ENCODE measurements at places on chromosomes 6 and 20.

DNA sequence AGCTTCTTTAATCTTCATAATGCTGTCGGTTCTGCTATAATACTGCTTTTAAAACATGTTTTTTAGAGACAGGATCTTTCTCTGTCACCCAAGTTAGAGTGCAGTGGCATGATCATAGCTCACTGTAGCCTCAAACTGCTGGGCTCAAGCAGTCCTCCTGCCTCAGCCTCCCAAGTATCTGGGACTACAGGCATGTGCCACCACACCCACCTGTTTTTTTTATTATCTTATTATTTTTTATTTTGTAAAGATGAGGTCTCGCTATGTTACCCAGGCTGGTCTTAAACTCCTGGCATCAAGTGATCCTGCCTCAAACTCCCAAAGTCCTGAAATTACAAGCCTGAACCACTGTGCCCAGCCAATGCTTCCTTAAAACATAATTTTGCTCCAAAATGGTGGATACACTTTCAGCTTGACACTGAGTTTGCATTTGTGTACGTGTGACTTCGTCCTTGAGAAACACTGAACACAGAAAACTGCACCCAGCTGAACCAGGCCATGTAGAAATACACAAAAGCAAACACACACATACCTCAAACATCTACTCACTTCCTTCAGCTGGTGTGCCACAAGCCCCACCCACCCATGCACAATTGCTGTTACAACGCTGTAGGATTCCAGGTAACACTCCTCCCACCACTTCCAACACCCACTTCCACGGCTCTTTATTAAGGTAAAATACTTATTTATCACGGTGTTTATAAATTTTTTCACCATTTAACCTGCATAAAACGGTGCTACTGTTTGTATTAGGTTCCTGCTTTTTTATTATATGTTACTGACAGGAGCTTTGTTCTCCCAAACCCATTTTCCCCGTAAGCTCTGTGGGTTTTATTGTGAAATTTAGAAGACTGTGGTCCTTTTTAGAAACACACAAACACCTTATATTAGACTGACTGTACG is 109.1 kb downstream of the TSHZ2 start:
- peak; percentile 91 for DNase-seq

DNA sequence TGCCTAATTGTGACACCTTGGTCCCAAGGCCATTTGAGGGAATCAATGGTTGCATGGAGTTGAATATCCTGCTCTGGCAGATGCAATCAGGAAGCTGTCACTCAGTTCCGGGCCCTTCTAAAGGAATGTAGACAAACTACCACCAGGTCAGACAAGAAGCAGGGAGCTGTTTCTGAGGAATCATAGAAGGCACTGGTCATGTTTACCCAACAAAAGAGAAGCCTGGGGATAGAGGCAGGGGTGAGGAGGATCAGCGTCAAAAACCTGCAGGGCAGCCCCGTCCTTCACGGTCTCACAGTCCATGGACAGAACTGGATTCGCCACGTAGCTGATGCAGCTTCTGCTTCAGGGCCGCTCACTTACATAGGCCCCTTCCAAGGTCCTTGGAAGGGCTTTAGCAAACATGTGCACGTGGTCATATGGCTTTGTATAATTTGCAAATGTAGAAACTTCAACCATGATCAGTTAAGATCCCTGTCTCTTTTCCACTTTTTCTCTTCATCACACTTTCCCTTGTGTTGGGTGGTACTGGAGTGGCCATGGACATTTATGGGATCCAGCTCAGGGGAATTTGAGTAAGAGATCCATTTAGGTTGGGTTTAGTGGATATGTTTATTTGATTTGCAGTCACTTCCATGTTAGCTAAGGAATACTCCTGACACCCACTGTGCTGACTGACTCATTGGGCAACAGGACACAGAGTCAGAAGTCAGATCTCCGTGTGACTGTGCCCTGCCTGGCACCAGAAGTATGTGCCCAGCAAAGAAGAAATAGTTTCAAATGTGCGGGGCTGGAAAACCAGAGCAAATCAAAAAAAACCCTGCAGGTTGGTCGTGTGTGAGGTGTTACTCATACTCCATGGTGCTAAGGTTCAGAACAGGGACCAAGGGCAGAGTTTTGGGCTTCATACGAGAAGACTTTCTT is 60.0 kb upstream of the ZFAND3 start:
- DNase-seq, result no peak

DNA sequence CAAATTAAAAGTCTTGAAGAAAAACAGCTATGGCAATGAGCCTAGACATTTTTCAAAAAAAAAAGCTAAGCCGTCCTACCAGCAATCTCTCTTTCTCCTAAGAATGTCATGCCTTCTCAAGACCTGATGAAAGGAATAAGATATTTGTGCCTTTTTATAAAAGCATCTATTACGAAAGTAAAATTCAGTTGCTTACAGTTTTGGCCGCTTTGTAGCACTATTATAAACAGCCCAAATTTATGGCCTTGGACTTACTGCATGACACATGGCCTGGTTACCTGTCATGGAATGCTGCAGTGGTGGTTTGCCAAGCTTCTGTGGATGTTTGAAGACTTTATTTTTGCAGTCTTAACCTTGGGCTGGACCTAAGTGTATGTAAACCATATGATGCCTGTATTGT is 22.2 kb upstream of the VAPB start:
- no peak for DNase-seq

DNA sequence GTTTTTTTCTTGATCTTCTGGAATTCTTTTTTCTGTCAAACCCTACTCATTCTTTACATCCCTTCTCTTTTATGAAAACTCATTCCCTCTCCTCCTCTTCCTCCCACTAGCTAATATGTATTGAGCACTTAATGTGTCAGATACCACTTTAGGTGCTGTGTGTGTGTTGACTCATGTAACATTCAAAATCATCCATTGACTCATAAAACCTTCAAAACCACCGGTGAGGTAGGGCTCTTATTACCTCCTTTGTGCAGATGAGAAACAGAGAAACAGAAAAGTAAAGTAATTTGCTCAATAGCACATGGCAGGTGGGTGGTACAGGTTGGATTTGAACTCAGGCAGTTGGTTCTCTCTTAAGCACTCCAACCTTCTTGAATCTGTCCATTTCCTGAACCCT is 136.3 kb upstream of the NEDD9 start:
- DNase-seq, result no peak

DNA sequence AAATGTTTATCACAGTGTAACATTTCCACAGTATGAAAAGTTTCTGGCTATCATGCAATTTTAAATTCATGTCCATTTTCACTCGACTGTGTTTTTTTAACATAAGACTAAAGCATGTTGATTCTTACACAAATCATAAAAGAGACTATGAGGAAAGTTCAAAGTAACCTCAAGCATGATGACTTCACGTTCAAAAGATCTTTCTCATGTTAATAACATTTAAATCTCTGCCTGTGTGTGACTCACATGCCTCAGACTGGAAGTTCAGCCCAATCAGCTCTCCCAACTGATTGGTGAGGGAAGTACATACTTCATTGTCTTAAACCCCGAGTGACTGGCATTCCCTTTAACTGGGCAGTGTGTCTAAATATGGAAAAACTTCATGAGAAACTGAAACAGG is 37.4 kb downstream of the ATXN1 start:
- peak; percentile 90 for DNase-seq

- no peak for DNase-seq
Observed at GRCh38 chr6:134626086-134626485, 308.2 kb upstream of the SGK1 start.

DNA sequence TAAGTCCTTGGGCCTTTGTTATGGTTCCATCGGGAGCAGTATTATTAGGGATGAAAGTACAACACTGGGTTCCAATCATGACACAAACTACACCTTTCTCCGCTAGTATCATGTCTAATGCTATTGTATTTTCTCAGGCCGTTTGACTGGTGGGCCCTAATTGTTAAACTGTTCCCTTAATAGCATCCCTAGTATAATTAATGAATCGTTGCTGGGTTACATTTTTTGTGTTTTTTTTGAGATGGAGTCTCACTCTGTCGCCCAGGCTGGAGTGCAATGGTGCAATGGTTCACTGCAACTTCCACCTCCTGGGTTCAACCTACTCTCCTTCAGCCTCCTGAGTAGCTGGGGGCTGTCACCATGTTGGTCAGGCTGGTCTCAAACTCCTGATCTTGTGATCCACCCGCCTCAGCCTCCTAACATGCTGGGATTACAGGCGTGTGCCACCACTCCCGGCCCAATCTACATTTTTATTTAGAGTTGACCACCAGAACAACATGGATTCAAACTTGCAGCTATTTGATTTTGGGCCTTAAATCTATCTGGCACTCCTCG is 4.1 kb upstream of the ZNFX1 start:
- no peak for DNase-seq

GRCh38 chr6:107692351-107692750 is 131.8 kb downstream of the SCML4 start:
- no peak for DNase-seq

GRCh38 chr6:15842727-15843117 is 179.9 kb upstream of the DTNBP1 start:
- DNase-seq, result no peak

- DNase-seq, result no peak
Observed at GRCh38 chr6:7239590-7239948, 73.4 kb downstream of the SSR1 start.

DNA sequence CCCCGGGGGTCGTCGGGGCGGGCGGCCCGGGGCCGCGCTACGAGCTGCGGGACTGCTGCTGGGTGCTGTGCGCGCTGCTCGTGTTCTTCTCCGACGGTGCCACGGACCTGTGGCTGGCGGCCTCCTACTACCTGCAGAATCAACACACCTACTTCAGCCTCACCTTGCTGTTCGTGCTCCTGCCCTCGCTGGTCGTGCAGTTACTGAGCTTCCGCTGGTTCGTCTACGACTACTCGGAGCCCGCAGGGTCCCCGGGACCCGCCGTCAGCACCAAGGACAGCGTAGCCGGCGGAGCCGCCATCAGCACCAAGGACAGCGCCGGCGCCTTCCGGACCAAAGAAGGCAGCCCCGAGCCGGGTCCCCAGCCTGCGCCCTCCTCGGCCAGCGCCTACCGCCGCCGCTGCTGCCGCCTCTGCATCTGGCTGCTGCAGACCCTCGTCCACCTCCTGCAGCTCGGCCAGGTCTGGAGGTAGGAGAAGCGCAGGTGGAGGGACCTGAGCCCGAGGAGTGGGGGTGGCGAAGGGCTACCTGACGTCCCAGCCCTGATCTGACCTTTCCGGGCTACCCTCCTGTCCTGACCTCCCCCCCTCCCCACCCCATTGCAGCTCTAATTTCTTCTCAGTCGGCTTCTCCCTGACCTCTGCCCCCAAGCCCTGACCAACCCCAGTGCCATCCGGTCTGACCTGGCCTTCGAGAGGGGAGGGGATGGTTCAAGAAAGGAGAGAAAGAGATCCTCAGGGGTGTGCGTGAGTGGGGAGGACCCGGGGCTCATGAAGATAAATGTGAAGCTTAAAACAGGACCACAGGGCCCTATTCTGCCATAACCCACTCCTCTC is 558 bp downstream of the XKR7 start:
- DNase-seq, result peak; percentile 75

- DNase-seq, result no peak
Observed at GRCh38 chr6:56936466-56936865, 18.4 kb upstream of the BEND6 start.

GRCh38 chr6:16432075-16433032 is 194.0 kb downstream of the GMPR start:
- DNase-seq, result no peak

DNA sequence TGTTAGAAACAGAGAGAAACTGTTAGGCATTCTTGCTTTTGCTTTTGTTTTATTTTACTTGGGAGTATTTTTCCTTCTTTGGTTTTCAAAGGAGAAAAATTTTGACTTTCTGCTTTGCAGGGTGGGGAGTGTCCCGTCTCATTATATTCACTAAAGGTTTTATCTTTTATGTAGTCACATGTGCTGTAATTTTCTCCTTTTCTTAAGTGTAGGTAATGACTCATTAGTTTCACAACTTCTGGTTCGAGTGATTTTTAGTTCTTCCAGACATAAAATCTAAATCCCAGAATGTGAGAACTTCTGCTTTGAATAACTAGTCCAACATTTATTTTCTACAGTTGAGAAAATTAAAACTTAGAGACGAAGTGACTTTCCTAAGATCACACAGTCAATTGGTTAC is 37.7 kb downstream of the ADGRF1 start:
- DNase-seq, result no peak

DNA sequence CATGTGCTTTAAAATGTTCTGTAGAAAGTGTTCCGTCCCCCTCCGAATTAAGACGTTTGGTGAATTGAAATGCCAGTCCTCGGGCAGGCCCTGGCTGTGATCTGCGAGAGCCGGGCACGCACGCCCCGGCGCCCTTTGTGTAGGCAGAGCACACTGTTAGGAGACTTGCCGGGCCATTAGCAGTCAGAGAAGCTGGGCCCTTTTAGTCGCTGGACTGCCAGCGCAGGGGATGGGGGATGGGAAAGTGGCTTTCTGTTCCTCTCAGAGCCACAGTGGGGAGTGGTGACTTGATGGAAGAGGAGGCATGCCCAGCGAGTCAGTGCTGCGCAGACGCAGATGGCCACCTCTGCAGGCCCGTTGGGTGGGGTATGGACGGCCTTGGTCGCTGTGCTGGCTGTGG is 2.2 kb downstream of the PPP1R3G start:
- no peak for DNase-seq

Data from SW480 (cell line).